Activated CD4-positive, alpha-beta T cell treated with anti-CD3 and anti-CD28 coated beads, Interleukin-2, amount 50 U/mL, for 16 hours (primary cell): ENCODE measurements at places on chromosomes 2 and 18.
A peak's percentile ranks its signal among the peaks of the same experiment; 100 is the strongest.

- DNase-seq, result no peak
Observed at GRCh38 chr2:96409081-96409819, 73.7 kb downstream of the NCAPH start.

DNA sequence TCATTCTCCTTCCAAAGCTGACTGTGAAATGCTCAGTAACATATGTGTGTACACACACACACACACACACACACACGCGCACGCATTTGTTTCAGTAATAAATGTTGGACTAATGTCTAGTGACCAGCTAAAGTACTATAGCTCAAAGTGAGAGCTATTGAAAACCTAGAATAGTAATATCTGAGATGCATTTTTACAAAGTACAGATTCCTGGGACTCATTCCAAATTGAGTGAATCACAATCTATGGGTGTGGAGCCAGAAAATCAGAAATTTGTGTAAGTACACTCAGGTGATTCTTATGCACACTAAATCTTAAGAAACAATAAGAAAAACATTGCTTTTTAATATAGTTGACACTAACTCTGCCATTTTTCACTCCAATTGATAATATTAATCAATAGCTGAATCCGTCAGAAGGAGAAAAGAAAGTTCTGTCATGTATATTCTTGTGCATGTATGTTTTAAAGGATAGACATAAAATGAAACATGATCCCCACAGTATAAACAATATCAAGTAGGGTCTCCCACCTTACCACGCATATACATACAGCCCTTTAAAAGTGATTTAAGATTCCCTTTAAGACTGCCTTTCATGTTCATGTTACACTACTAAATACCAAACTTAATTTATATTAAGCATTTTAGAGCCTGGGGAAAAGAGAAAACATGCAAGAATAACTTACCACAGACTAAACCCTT, 123.5 kb downstream of the ATAD2B start:
- no peak for DNase-seq

- DNase-seq, result no peak
Observed at GRCh38 chr2:177180269-177181000, 32.2 kb upstream of the HNRNPA3 start.

- DNase-seq, result peak; percentile 48
Observed at GRCh38 chr2:222521099-222521498, 96.8 kb downstream of the SGPP2 start.

DNA sequence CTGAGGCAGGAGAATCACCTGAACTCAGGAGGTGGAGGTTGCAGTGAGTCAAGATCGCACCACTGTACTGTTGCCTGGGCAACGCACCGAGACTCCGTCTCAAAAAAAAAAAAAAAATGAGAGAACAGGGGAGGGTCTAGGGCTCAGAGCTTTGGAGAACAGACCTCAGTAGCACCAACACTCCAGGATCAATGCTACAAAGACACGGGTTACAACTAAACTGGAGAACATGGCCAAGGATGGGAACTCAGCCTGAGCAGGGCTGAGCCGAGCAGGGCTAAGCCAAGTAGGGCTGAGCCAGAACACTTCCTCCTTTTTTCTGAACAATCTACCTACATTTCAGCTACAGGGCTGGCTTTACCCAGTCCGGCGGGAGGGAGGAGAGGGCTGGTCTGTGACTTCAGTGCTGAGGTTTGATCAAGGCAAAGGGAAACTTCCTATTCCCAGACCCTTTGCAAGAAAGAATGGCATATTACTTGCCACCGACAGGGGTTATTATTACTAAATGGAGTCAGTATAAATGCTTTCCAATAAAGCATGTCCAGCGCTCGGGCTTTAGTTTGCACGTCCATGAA, 2.9 kb upstream of the CASP8 start:
- no peak for DNase-seq

DNA sequence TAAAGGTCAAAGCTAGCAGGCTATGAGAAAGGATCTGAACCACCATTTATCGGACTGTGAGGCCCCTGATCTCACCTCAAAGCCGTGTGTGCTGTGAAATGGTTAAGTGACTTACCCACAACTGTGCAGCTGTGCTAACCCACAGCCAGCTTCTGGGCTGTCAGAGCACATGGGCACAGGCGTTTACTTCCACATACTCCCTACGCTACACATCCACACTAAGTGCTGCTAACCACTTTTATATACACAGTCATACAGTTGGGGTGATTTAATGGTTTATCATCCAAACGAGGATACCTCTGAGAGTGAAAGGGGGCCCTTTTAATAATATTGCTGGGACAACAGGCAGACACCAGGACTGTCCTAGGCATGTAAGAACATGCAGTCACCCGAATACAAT, 37.3 kb downstream of the CYRIA start:
- DNase-seq, result no peak

DNA sequence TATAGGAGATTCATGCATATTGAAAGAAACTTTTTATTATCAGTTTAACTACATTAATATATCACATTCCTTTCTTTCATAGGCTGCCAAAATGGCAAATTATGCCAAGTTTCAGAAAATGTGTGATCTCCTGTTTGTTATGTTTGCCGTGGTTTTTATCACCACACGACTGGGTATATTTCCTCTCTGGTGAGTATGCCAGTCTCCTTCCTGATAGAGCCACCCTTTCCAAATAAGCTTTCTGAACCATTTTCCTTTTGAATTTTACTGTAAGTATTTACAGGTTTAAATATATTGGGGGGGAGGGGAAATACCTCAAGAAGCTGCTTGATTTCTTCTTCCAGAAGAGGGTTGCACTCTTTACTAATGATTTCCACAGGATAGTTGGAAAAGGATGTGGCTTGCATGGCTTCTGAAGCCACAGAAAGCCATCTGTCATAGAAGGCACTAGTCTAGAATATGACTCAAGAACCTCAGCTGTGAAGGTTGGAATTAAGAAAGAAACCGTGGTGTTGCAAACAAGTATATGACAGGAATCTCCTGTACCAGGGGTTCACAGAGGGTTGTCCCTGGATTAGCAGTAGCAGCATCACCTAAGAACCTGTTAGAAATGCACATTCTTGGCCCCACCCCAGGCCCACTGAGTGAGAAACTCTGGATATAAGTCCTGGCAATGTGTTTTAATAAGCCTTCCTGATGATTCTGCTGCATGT, 84.5 kb upstream of the NOSTRIN start:
- DNase-seq, result peak; percentile 42

- peak; percentile 56 for DNase-seq
Observed at GRCh38 chr2:206442833-206443734, at the start of gene ADAM23. ADAM23 (plus strand) TSS chr2:206443532; CDS start chr2:206443867, 335 bp downstream.

- DNase-seq, result no peak
Observed at GRCh38 chr18:3583873-3584247, 133.9 kb downstream of the TGIF1 start.

DNA sequence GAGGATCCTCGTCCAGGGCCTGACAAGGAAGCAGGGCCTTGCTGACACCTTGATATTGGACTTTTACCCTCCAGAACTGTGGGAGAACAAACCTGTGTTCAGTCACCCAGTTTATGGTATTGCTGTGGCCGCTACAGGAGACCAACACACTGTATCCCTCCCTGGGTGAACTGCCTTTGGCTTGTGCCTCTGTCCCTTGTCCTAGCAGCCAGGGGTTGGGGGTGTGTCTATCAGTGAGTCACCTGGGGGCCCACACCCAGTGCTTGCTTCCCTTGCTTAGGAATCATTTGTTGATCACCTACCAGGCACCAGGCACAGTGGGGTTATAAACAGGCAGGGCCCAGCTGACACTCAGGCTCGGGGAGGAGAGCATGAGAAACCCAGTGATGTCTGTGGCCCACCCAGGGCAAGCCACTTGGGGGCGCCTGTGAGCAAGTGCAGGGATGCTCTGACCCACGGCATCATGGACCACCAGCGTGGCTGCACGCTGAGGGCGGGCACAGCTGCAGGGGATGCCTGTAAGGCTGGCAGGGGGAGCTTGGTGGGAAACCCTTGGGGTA, 17.1 kb downstream of the TMEM185B start:
- peak; percentile 44 for DNase-seq

GRCh38 chr18:58991167-58991798, 126.6 kb downstream of the ZNF532 start:
- peak; percentile 28 for DNase-seq

DNA sequence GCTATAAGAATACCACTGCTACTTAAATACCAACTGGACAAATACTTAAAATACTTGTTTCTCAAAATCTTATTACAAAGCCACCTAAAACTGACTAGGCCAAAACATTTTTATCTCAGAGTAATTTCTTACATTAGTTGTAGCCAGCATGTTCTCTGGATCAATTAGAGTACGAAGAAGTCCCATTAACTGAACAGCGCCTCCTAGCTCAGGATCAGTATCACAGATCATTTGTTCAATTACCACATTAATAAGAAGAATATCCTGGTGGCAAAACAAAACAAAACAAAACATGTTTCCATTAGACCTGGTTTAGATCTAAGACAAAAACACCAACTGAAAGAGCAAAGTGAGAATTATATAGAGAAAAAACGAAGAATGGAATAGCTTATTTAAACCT, 36.0 kb downstream of the PPP4R3B start:
- no peak for DNase-seq

DNA sequence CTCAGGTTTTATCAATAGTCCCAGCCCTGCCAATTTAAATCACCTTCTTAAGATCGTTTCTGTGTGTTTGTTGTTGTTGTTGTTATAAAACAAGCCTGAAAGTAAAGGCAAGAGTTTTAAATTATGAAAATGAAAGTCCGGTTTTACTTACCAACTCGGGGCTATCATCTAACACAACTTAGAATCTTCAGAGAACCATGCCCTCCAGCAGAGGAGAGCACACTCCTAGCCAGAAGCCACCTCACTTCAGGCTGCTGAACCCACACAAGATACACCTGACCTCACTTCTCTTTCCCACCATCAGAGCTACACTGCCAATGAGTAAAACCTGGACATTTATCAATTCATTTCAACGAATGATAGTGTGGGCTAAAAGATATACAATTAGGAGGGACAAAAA, 335.2 kb downstream of the IRS1 start:
- no peak for DNase-seq

DNA sequence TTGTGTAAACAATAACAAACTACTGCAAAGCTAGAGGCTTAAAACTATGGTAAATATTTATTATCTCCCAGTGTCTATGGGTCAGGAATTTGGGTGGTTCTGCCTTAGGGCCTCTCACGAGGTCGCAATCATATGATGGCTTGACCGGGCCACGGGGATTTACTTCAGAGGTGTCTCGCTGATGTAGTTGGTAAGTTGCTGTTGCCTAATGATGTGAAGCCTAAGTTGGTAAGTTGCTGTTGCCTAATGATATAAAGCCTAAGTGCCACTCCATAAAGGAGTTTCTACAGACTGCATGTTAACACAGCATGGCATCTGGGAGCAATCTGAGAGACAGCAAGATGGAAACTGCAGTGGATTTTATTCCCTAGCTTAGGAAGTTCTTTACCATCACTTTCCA, 35.8 kb downstream of the FMNL2 start:
- DNase-seq, result no peak

DNA sequence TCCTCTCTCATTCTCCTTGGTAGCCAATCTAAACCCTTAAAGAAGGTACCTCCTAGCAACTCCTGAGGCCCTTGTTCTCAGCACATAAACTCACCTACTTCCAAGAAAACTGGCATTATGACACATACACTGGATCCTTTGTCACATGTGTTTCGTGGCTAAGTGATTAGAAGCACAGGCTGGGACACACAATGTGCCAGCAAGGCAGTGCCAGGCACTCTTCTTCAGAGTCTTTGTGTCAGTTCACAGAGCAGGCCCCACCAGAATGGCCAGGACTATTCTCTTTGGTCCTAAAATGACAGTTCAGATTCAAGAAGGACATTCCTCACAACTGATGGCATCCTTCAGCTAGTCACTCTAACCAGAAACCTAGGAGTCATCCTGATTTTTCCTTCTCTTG, 40.3 kb downstream of the SMC6 start:
- DNase-seq, result no peak

DNA sequence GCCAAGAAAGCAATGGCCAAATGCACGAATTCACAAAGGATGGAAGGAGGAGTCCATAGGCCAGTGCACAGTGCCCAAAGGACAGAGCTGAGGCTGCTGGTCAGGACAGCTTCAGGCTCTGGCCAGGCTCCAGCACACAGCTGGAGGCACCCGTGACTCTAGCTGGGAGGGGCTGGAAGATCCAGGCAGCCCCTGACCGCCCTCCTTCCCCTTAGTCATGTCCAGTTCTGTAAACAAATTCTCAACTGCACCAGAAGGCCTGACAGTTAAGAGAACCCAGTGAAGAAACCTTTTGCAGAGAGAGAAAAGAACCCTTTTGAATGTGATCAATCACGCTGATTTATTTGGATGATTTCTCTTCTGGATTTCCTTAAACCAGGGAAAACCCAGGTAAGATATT, 7.7 kb upstream of the YWHAQ start:
- DNase-seq, result no peak

DNA sequence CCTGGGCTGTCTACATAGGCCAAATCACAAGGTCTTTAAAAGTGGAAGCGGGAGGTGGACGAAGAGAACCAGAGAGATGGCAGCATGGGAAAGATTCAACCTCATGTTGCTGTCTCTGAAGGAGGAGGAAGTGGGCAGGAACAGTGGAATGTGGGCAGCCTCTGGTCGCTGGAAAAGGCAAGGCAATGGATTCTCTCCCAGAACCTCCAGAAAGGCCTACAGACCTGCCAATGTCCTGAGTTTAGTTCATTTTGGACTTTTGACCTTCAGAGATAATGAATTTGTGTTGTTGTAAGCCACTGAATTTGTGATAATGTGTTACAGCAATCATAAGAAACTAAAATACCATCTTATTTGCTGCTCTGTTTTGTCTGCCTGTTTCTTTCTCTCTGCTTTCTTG, 122.5 kb downstream of the RNF152 start:
- DNase-seq, result no peak

DNA sequence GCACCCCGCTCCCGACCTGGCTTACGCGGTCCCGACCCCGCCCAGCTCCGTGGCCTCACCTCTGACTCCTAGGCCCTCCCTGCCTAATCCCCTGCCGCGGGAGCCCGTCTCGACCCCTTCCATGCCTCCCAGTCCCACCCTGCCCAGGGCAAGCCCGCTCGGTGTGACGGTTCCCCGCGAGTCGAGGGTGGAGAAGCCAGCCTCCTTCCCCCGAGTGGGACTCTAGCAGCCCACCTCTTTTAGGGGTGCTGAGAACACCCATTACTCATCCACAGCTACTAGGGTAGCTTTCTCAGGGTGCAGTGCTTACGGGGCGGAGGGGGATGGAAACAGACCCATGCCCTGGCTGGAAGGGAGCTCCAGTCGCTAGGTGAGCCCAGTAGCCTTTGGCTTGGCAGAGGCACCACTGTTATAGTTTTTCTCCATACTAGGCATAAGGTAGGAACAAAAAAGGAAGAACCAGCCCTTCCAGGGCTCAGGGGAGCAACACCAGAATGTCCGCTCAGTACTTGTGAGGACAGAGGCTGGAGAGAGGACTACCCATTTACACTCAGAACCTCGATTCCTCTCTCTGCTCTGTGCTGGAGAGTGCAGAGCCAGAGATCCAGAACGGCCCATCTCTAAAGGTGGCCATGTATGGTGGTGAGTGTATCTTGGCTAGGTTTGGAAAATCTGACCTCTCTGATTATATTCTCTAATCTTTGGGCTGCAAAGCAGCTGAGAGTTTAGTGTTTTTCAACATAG, 606 bp downstream of the AGBL5 start:
- DNase-seq, result peak; percentile 34
